ENCODE measurements at places on chromosomes 5 and 9.

- no peak for DNase-seq
Measured at GRCh38 chr9:80522465-80522864, 950.7 kb downstream of the TLE4 start.

- DNase-seq = no peak
Measured at GRCh38 chr5:9408964-9409363, 136.9 kb downstream of the SEMA5A start.

GRCh38 chr5:179288809-179289185 is 56.5 kb downstream of the ADAMTS2 start:
- DNase-seq = no peak

DNA sequence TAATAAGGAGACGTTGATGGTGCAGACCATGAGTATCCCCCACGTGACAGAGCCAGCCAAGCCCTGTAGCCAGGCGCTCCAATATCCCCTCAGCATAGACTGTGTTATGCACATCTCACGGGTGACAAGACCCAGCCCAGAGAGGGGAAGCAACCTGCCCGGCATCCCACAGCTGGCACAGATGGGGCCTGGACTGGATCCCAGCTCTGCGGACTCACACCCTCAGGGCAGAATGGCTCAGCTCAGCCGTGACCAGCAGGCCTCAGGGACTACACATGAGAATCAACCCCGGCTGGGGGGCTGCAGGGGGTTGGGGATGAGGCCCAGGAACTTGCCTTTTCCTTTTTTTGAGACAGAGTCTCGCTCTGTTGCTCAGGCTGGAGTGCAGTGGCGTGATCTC is 11.7 kb downstream of the FIBCD1 start:
- no peak for DNase-seq

DNA sequence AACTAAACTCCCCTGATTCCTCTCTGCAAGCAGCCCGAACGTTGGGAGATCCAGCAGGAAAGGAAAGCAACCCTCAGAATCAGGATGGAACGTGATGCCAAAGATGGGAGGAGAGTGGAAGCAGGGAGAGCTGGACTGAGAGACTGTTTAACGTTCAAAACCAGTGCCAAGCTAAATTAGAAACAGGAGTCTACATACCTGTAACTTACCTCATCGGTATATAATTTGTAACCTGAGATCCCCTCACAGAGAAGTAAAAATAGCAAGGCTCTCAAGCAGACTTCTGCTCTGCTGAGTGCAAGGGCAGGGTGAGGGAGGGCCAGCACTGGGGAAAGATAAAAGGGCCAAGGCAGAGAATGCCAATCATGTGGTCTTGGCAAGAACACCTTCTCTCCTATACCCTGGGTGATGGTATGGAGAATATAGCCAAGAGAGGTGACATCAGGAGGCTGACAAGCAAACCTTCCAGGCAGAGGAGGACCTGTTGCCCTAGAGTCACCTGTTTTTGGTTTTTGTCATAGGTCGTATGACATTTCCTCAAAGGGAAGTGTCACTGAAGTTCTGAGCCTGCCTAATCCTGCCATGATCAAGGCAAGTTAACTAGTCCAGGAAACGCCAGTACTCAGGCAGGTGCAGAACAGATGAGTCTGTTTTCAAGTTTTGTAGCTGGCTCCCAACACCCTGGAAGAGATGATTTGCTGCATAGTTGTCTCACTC is 472.0 kb downstream of the NFIB start:
- no peak for DNase-seq

GRCh38 chr9:94298949-94299599 is 29.4 kb downstream of the NUTM2F start:
- no peak for DNase-seq

- no peak for DNase-seq
Measured at GRCh38 chr9:4721736-4722135, 19.3 kb downstream of the AK3 start.

DNA sequence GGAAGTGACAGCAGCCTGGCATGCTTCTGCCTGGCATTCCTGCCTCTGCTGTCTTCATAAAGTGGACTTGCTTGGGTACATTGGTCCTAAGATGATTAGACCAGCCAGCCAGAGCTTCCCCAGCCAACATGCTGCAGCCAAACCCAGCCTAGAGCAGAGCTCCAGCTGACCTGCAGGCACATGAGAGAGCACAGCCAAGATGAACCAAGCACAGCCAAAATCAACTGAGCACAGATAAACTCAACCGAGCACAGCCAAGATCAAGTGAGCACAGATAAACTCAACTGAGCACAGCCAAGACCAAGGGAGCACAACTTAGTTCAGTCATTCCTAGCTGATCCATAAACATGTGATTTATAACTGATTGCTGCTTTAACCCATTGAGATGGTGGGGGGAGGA is 266.5 kb downstream of the MSX2 start:
- no peak for DNase-seq

- DNase-seq = no peak
Measured at GRCh38 chr9:112621018-112621655, 96.8 kb downstream of the INIP start.

- DNase-seq = no peak
Measured at GRCh38 chr5:149399775-149400174, 20.7 kb upstream of the IL17B start.

- no peak for DNase-seq
Measured at GRCh38 chr5:173758676-173759075, 129.5 kb upstream of the CPEB4 start.

DNA sequence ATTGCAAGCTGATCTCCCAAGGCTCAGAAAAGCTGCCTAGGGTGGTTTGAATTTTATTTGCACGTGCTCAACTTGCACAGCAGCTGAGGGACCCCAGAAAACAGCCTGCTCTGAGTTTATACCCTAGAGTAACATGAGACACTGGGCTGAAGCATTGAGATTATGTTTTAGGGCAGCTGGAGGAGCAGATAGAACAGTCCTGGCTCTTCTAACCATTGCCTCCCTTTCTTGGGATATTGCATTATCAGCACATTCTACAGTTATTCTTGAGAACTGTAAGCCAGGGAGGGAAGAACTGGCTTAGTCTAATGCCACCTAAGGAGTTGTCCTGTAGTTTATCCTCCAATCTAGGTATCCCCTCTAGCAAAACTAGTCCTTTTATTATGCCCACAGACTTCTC is 10.3 kb downstream of the SMC2 start:
- no peak for DNase-seq

GRCh38 chr5:122929001-122929400 is 83.6 kb downstream of the SNX24 start:
- DNase-seq = no peak

- no peak for DNase-seq
Measured at GRCh38 chr9:98391406-98391805, 136.0 kb upstream of the TBC1D2 start.

DNA sequence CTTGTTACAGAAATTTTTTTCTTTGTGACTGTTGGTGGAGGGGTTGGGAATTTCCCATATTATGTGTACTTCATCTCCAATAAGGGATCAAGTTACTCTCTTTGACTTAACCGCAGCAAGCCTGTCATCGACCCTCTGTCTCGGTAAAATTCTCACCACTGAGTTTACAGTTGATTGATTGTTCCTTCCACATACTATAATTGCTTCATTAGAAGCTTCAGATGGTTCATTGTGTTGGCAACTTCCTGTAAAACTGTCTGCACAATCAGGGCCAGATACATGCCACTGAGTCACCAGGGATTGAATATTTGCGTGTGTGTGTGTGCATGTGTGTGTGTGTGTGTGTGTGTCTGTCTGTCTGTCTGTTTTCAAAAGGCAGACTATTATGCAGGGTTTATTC is 176.6 kb downstream of the ZNF462 start:
- no peak for DNase-seq

All from neuronal stem cell (in vitro differentiated cells).